ENCODE measurements at places on chromosomes 2 and 18. TPM values are rescaled to one million over a fixed set of nuclear protein-coding genes. Genes with fewer than 3 reads are reported as not detected.

The GLI2 gene
- total RNA-seq: 39.1 TPM

The TMEM37 gene
- total RNA-seq: 20.1 TPM

- H3K27me3 ChIP-seq: no peaks in the 10 kb centered on the region
- no peak for DNase-seq
- no peaks in the 10 kb centered on the region for H3K4me1 ChIP-seq
- H3K27ac ChIP-seq: no peak overlapping the region
Observed at GRCh38 chr2:15334644-15335326, 226.3 kb downstream of the NBAS start.

GRCh38 chr2:212505586-212505985, 33.0 kb downstream of the ERBB4 start:
- H3K27me3 ChIP-seq: no peaks in the 10 kb centered on the region
- H3K36me3 ChIP-seq: no peaks in the 10 kb centered on the region
- H3K4me3 ChIP-seq: no peak overlapping the region
- H3K4me1 ChIP-seq: no peaks in the 10 kb centered on the region
- no peak overlapping the region for H3K27ac ChIP-seq
- DNase-seq: no peak

DNA sequence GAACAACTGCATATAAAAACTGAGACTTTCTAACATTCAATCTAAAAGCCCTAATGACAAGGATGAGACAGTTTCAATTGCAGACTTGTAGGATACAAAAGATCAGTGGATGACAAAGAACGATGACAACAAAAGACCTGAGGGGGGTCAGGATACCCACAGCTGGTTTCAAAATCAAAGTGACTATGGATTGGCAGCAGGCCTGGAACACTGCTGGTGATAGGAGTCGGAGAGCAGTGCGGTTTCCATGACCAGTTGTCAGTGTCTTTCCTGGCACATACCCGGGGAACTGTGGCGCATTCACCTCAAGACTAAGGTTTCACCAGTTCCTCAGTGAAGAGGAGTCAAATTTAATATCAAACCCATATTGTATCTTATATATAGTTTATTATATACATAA, 42.0 kb downstream of the EHD3 start:
- H3K4me3 ChIP-seq: no peak overlapping the region
- DNase-seq: no peak
- no peak overlapping the region for H3K27ac ChIP-seq
- H3K27me3 ChIP-seq: no peaks in the 10 kb centered on the region

- no peak overlapping the region for H3K27ac ChIP-seq
- no peak overlapping the region for H3K4me3 ChIP-seq
- H3K4me1 ChIP-seq: no peaks in the 10 kb centered on the region
Observed at GRCh38 chr18:78433562-78433961, 546.1 kb upstream of the SALL3 start.

GRCh38 chr2:10297191-10297830, 5.4 kb upstream of the HPCAL1 start:
- H3K27me3 ChIP-seq: no peaks in the 10 kb centered on the region
- H3K36me3 ChIP-seq: no peaks in the 10 kb centered on the region
- DNase-seq: no peak
- no peak overlapping the region for H3K4me3 ChIP-seq

GRCh38 chr2:109312902-109313301, 183.9 kb downstream of the SH3RF3 start:
- H3K4me1 ChIP-seq: peaks cover 5% of the 10 kb centered on the region
- H3K27me3 ChIP-seq: no peaks in the 10 kb centered on the region
- no peaks in the 10 kb centered on the region for H3K36me3 ChIP-seq
- no peak for DNase-seq
- H3K4me3 ChIP-seq: no peak overlapping the region
- H3K27ac ChIP-seq: no peak overlapping the region

DNA sequence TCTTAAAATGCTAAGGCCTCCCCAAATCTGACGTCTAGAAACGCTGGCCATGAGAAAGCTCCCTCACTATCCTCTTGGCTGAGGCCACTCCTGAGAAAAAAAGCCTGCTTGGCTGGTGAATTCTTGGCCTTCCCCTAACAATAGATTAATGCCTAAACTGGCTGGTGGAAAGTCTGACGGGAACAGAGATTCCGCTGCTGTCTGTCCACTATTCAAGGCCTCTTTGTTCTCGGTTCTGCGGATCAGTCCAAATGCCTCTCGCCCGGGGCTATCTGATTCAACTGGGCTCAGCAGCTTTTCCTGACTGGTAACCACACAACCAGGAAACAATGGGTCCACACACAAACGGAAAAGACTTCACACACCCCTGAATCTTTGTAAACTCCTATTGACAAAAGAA, 27.2 kb downstream of the PXDN start:
- no peak for DNase-seq
- H3K27me3 ChIP-seq: no peaks in the 10 kb centered on the region

The GPR35 gene
- total RNA-seq: 4.1 TPM

- no peak overlapping the region for H3K27ac ChIP-seq
- no peaks in the 10 kb centered on the region for H3K4me1 ChIP-seq
- H3K27me3 ChIP-seq: no peaks in the 10 kb centered on the region
- no peak overlapping the region for H3K4me3 ChIP-seq
Observed at GRCh38 chr2:40085786-40086185, 306.7 kb upstream of the THUMPD2 start.

The HAUS1 gene
- total RNA-seq: 53.9 TPM

The ELOA2 gene
- total RNA-seq: not detected

DNA sequence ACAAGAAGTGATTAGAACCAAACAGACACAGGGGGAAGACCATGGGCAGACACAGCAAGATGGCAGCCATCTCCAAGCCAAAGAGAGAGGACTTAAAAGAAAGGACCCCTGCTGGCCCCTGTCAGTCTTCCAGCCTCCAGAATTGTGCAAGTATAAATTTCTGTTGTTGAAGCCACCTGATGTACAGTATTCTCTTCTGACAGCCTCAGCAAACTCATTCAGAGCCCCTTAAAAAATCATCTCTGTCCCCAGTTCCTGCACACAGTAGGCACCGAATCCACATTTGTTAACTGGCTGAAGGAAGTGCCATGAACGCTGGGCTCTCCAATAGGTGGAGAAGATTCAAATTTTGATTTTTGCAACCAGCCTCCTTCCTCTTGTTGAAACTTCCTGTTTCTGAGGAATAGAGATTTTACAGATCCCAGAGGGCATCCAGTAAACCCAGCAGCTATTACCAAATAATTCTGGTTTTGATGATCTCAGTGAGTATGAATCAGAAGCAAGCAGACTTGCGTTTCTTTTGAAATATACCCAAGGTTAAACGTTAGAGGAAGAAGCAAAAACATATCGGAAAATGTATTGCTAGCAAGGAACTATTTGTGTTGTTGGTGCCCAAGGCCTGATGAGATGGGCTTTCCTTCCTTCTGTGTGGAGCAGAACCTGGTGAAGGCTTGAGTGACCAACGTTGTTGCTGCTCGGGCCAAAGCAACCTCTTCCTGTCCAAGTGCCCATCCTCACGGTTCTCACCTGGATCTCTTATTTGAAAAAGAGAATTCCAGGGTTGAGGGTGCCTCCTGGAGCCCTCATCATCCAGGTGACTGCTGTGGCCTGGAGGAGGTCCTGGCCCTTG, 47.7 kb upstream of the PLB1 start:
- H3K36me3 ChIP-seq: no peaks in the 10 kb centered on the region
- no peak overlapping the region for H3K27ac ChIP-seq
- no peaks in the 10 kb centered on the region for H3K27me3 ChIP-seq
- no peak for DNase-seq
- H3K4me1 ChIP-seq: no peaks in the 10 kb centered on the region

Data from ovary (tissue), 10 donors.